ENCODE measurements at places on chromosomes 4 and X.

DNA sequence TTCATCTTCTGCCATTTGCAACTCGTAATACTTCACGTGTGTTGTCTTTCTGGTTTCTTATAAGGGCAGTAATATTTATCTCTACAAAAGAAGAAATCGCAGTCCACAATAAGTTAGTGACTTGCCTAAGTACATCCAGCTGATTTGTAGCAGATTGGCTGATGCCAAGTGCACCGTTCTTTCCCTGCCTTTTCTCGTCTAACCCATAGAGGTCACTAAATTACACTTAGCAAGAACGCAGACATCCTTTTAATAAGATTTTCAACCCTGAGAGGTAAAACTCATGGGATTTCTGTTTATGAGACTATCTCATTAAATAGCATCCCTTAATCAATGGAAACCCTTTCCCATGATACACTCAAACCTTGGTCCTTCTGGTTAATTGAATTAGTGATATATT lies 408.6 kb upstream of the ACTRT1 start:
- no peak for DNase-seq

DNA sequence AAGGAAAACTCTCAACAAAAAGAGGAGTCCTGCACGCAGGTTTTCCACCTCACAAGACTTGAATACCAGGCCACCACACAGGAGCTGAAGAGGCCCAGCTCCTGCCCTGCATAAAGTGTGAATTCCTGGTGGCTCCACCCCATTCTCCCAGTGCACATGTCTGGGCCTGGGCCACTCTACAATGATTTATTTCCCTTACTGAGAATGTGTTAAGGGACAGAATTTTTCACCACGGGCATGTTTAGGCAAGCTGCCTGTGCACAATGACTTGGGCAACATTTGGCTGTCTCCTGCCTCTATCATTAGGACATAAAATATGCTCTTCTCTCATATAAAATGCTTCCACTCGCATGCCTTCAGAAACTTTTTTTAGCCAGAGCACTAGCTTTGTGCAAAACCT lies 197.1 kb downstream of the SLC7A11 start:
- no peak for DNase-seq

GRCh38 chr4:94403751-94404150 lies 48.0 kb upstream of the PDLIM5 start:
- no peak for DNase-seq

DNA sequence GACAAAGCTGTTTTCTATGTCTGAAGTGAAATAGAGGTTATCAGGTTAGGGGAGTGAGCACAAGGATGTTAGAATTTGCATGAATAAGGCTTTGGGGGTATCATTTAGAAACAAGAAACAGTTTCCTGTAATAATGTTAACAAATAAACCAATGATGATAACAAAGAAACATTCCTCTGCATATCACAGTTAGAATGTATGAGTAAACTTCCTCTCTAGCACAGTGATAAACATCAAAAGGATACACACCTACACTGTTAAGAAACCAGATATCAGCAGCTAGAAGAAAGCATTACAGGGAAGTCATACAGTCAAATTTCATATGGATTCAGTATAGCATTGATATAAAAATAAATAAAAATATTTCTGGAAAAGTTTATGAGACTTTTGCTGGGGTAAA lies 340.0 kb upstream of the MAGEB16 start:
- DNase-seq: no peak

DNA sequence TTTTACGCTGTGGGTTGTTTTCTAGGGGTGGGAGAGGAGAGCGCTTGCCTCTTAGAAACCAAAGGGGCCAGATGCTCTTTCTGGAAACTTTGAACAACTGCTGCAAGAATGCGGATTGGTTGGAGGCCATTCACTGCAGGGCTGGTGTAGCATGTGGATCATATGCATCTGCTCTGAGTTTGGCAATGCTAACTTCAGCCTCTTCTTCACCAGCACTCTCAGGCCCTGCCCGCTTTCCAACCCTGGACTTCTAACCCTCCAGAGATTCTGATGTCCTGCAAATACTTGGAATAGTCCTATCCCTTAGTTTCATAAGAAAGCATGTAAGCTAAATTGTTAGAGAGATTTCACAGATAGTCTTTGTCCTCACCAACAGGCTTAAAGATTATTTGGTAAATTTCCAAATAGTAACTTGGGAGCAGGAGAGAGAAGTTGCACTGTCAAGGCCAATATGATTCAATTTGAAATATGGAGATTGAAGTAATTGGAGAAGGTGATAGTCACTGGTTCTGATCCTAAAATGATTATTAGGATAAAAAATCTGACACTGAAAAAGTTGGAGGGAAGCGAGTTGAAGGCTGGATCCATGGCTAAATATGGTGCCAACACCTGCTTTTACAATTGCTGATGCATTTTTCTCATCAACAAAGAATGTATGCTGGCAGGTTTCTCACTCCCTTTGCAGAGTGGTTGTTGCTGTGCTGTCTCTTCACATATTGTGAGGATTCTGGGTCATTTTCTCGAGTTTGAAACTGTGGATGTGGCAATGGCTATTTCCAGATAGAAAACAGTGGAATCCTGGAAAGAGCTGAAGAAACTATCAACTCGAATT lies 210.4 kb downstream of the PTTG2 start:
- DNase-seq: no peak

DNA sequence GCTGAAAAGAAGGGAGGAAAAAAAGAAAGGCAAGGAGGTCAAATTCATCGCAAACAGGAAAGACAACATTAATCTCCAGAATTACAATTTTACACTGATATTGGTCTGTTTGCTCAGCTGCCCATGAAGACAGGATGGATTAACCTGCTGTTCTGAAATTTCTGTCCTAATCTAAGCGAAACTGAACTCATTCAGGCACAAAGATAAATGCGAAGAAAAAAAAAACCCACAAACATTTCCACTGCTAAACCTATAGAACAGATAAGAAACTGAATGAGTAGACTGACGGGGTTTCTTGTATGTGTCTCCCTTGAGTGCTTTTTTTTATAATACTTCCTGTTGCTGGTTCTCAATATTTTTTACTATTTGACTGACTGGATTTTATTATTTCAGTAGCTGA lies 251.8 kb upstream of the FTHL17 start:
- DNase-seq: no peak

GRCh38 chr4:145528601-145529000 lies 46.9 kb downstream of the SMAD1 start:
- DNase-seq: no peak

DNA sequence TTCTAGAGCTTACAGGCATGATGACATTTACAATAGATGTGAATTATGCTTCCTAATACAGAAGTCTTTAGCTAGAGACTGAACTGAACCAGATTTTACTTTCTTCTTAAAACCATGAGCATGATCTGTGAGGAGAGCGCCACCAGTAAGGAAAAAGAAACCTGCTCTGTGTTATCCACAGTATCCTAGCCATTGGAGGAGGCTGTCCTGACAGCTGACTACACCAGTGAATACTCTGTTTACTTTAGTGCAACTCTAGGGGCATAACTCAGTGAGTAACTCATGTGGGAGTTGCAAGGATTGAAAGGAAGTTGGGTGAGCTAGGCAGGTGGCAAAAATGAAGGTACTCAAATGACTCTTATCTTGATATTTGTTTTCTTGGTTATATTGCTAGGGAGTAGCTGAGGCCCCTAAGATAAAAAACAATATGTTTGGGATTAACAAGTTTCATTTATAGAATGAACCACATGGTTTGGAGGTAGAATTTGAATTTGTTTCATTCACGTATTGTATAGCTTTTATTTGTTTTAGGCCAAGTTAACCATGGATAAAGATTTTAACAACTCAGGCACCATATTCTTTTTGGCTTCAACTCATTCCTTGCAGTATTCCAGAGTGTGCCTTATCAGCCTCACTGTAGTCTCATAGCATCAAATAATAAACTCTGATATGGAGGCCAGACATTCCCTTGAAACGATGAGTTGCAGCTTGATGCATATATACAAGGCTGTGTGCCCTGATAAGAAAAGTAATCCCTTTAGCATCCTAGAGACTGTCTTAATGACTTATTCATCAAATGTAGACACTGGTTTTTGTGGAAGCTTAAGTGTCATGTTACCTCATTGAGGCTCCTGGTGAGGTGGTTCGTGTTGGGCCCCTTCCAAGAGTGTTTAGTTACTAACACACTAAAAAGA lies 2.5 kb downstream of the BMP3 start:
- DNase-seq: no peak

DNA sequence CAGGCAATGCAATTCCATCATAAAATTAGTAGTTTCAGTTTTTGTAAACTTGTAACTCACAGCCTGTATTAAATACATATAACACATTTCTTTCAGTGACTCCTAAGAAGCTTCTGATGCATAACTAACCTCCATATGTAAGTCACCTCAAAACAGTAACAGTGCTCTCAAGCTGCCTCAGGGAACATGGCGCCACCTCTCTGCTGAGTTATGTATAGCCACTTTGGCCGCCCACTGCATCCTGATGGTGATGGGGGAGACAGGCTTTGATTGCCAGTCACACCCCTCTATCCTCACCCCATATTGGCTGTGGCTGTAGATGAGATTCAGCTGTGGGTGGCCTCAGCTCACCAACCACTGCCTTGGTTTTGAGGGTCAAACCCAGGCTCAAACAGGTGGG lies 54.3 kb downstream of the LRBA start:
- no peak for DNase-seq

DNA sequence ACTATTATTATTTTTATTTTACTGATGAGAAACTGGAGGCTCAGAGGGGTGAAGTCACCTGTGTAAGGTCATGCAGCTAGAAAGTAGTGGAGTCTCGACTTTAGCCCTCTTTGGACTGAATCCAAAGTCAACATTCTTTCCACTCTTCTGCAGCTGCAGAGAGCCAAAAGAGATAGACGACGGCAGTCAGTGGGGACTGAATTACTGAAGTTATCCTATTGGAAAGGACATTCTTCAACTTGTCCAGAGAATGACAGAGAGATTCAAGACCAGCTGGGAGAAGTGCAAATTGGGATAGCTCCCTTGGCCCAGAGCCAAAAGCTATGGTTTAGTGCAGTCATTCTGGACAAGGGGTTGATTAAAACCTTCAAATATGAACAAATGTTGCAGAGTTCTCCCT lies 42.5 kb downstream of the VGLL1 start:
- DNase-seq: peak; percentile 26

DNA sequence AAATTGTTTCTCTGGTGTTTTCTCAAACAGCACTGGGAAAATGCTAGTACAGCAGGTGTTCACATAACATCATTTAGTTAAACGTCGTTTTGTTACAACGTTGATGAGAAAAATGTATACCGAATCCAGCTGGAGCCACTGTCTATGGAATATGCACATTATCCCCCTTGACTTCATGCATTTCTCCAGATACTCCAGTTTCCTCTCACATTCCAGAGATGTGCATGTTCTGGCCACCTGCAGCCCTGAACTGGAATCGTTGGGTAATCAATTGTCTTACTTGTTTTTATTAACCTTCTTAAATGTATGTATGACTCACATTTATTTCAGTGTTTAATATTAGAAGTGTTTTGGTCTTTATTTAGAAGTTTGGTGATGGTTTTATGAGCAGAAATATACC lies 18.4 kb upstream of the ODAM start:
- DNase-seq: no peak

- no peak for DNase-seq
These were observed 517.5 kb downstream of the MID1IP1 start for GRCh38 chrX:39318506-39319343.

DNA sequence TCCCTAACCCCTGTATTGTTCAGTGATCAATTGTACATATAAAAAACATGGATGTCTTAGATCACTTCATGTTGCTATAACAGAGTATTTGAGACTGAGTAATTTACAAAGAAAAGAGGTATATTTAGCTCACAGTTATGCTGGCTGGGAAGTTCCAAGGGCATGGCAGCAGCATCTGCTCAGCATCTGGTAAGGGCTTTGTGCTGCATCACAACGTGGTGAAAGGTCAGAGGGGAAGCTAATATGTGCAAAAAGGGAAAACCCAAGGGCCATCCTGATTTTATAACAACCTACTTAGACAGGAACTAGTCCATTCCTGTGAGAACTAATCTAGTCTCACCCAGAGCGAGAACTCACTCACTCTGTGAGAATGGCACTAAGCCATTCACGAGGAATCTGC lies 128.2 kb upstream of the OTUD4 start:
- no peak for DNase-seq

DNA sequence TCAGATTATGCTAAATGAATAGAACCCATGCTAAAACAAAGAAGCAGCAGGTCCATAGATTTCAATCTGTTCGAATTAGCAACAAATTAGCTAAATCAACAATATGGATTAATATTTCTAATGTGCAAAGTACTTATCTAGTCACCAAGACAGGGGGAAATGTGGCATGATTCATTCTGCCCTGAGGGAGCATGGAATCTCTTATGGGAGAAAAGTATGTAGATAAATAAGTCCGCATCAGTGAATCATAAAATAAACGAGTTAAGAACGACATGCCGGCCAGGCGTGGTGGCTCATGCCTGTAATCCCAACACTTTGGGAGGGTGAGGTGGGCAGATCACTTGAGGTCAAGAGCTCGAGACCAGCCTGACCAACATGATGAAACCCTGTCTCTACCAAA lies 102.1 kb downstream of the ANOS1 start:
- DNase-seq: no peak

All from NCI-H748 treated with DMSO at 0.1 percent for 48 hours (cell line).